ENCODE measurements at places on chromosomes 6 and 20.

GRCh38 chr6:157258878-157259277, 64.4 kb downstream of the TMEM242 start:
- no peak for DNase-seq

DNA sequence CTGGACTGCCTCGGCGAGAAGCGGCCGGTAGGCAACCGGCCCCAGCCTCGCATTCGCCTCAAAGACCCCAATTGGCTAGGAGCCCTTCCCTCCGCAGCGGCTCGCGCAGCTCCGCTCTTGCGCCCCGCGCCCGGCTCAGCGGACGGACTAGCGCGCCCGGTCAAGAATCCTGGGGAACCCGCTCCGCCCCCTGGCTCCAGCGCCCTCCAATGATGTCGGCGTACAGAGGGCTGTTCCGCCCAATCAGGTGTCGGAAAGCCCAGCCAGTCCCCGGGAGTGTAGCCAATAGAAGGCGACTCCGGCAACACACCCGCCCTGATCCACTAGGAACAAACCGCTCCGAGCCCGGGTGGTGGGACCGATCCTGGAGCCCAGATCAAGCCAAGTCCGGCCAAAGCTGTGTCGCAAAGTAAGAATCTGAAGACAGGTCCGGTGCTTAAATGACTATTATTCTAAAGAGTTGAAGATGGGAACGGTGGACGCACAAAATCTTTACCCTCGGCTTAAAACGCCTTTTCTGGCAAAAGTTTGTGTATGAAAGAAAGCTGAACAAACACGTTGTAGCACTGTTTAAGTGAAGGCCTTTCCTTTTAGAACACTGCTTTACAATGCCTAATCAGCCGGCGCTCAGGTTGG, 132.2 kb downstream of the OGFRL1 start:
- no peak for DNase-seq

DNA sequence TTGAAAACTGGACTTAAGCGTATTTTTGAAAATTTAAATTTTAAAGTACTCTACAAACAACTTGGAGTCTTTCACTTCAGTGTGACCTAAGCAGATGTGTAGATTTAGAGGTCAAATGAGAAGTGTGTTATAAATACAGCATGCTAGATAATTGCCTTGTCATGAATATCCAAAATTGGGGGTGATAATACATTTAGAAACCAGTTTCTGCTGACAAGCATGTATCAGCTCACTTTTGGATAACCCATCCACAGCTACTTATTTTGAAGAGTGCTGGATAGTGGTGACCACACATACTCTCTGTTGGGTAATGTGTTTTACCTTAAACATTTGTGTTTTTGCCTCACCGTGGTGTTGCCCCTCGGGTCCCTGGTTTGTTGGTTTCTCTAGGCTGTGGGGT, 14.9 kb downstream of the RREB1 start:
- no peak for DNase-seq

DNA sequence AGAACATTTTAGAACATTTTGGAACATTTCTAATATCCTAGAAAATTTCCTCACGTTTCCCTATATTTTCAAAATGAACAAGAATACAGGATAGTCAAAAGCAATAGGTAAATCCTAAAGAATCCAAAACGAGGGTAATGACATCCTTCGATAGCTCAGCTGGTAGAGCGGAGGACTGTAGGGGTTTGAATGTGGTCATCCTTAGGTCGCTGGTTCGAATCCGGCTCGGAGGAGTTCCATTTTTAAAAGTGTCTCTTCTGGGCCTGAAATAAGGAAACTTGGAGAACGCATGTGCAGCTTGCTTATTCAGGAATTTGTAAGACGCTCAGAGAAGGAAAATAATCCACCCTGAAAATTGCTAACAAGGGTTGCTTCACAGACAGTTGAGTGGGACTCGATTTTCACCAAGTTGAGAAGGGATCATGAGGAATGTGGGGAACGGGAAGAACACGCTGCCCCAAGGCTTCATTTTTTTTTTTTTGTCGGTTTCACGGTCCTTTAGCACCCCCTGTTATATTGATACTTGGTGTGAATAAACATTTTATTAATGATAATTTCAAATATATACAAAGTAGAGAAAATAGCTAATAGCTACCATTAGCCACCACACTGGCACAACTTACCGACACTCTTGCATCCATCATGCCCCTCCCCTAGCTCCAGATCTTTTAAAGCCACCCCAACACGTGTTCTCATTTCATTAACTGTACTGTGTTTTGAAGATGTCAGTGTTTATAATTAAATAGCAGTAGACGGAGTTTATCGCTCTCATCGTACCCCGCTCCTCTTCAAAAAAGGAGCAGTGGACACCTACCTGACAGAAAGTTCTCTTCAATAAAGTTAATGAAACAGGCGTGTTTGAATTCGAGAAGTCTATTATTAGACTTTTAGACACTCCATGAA, 1.8 kb upstream of the ABT1 start:
- DNase-seq = no peak

DNA sequence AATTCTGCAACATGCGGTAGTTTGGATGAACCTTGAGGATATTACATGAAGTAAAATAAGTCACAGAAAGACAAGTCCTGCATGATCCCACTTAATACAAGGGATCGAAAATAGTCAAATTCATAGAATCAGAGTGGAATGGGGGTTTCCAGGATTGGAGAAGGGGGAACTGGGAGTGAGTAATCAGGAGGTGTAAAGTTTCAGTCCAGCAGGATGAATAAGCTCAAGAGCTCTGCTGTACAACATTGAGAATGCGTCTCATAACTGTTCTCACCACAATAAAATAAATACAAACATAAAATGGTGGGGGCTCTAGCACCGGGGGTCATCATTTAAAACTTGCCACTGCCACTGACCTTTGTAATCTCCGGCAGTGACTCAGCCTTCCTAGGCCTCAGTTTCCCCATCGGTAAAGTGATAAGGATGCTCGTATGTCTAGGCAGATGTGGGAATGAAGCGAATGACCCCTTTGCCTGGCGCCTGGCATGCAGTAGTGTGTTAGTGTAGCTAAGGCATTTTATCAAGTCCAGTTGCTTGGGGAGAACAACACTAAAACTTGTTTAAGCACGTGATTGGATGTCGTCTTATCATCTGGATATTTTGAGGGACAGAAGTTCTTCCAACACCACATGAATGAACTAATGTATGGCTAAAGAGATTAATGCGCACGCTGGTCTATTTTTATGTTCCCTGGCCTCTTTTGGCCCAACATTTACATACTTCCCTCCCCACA, 421.1 kb downstream of the QKI start:
- no peak for DNase-seq

- DNase-seq = peak; percentile 46
Measured at GRCh38 chr6:53294095-53294494, 54.7 kb downstream of the ELOVL5 start.

- no peak for DNase-seq
Measured at GRCh38 chr6:35603326-35604202, 85.2 kb downstream of the FKBP5 start.

DNA sequence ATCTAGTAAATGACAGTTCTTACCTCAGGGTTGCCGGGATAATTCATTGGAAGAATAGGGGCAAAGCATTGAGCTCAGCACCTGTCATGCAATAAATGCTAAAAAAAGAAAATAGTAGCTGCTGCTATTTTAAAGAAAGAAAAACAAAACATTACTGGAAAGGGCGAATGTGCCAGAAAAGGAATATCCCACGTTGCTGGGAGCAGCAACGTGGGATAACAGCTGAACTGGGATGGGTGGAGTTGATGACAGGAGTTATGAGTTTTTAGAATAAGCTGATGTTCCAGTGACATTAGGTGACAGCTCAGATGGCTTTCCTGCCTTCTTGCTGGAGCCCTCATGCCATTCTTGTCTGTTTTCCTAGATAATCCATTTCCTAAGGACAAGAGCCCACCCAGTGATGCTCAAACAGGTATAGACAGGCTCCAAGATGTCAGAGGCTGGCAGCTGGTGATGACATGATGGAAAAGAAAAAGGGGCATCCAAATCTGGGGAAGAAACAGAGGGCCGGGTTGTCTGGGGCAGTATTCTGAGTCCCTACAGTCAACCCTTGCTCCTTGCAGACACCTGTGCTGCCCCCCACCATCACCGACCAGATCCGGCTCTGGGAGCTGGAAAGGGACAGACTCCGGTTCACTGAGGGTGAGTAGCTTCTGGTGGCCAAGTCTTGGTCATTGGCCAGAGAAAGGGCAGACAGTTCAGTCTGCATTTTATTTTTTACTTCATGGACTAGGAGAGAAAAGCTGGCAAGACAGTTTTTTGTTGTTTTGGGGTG, 1.1 kb upstream of the VARS2 start:
- DNase-seq = no peak

GRCh38 chr20:59829786-59830664, 103.4 kb downstream of the SYCP2 start:
- DNase-seq = no peak

DNA sequence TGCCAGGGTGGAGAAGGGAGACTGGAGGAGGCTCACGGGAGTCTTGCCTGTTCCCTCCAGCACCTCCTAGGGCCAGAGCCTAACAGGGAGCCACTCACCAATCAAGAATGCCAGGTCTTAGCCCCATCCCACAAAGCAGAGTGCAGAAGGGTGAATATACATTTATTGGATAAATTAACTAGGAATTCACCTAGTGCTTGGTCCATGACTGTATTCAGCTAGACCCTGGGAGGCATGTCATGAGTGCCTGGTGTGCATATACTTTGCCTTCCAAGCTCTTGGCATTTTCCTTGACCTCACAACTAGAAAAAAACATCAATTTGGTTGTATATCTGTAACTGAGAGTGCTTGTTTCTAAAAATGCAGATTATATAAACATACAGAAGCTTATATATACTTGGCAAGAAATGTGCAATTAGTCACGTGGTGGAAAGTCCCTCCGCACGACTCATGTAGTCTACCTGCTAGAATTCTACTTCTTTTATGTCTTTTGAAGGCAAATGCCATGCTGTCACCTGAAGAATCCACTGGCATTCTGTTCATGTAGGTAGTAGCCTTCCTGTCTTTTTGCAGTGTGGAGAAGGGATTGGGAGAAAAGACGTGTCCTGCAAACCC, 991.0 kb downstream of the KIF16B start:
- DNase-seq = no peak

DNA sequence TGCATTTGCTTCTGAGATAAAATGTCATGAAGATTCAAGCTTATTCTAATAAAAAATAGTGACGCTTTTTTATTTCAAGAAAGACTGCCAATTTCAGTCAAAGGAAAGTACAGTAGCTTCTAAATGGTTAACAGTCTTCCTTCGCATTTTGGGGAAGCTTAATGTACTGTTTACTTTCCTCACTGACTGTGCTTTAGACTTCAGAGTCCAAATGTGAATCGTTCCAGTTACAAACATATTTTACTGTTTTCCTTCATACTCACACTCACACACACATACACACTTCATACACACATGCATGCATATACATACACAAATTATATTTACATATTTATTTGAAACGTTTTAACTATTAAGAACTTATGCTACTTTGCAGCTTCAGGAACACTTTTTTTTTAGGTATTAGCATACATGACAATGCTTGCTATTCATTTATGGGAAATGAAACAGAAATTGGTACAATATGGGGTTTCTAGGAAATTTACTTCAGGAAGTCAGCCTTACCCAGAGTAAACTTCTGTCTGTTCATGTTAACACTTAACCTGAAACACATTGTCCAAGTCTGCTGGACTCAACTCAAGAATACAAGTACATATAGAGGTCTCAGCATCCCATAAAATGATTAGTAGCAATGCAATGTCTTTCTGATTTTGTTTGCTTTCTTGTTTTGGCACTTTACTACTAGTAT, 145.4 kb downstream of the RPS12 start:
- DNase-seq = no peak

GRCh38 chr20:44495257-44495656, 19.6 kb downstream of the TTPAL start:
- DNase-seq = no peak

- DNase-seq = no peak
Measured at GRCh38 chr20:32965115-32965514, 39.1 kb downstream of the SUN5 start.

GRCh38 chr20:10557685-10558084, 116.1 kb downstream of the JAG1 start:
- peak; percentile 21 for DNase-seq

- no peak for DNase-seq
Measured at GRCh38 chr6:39801456-39802251, 9.5 kb downstream of the DAAM2 start.

DNA sequence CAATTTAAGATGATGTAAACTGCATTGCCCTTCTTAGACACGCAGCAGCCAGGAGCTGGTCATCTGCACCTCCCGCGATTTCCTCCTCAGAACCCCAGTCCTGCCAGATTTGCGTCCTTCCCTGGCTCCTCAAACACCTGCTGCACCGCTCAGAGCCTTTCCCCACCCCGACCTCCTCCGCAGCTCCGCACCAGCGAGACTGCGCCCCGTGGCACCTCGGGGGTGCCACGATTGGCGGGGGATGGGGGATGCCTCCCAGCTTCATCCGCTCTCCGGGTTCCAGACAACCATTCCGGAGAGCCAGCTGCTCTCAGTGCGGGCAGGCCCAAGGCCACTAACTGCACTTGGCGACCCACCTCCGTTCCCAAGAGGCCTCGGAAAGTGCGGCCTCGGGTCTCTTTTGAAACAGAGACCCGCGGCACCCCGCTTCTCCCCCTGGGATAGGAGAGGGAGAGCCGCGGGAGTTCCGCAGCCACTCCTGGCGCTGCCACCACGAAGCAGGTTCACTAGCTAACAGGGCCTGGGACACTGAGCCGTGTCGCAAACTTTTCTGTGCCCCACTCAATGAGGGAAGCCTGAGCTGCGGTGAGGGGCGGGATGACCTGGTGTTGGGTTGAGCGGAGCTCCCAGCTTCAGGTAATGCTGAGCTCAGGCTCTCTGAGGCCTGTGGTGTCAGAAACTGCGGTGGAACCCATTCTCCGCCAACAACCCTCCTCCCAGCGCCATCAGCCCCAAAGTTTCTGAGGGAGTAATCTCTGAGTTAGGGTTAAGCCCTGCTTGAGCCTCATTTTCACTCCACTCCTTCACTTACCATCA, 7.3 kb upstream of the TFAP2A start:
- DNase-seq = no peak

- no peak for DNase-seq
Measured at GRCh38 chr6:63058601-63059000, 152.7 kb upstream of the FKBP1C start.

GRCh38 chr6:108752733-108753590, 95.3 kb upstream of the ARMC2 start:
- no peak for DNase-seq
